NCI-H524 treated with DMSO at 0.1 percent for 48 hours (cell line): ENCODE measurements at places on chromosomes 4 and X.

DNA sequence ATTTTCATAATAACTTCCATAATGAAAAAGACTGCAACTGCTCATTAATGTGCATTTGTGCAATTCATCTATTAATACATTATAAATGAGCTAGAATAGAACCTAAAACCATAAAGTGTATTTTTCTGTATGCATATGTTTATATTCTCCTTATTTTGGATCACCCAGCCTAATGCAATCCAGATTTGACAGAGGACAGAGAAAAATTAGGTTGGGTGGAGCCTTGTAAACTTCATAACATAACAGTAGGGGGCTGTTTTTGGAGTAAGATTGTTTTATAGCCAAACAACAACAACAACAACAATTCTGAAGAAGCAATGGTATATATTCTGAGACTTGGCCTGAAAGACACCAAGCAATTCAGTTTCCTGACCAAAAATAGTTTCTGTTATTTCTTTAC, 615.3 kb upstream of the SLIT2 start:
- no peak for DNase-seq

GRCh38 chr4:109172301-109172700, 130.2 kb downstream of the COL25A1 start:
- DNase-seq: no peak

GRCh38 chr4:78613522-78614321, 62.2 kb downstream of the ANXA3 start:
- DNase-seq: no peak

DNA sequence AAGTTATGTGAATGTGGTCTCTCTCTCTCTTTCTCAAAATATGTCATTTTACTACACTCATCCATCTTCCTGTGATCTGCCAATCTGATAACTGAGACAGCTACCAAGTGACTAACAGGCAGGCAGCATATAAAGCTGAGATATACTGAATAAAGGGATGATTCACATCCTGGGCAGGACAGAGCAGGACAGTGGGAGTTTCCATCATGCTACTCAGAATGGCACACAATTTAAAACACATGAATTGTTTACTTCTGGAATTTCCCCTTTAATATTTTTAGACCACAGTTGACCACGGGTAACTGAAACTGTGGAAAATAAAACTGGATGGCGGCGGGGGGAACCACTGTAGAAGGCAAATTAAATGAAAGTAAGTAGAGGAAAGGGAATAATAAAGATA, 58.6 kb upstream of the DCTD start:
- no peak for DNase-seq

DNA sequence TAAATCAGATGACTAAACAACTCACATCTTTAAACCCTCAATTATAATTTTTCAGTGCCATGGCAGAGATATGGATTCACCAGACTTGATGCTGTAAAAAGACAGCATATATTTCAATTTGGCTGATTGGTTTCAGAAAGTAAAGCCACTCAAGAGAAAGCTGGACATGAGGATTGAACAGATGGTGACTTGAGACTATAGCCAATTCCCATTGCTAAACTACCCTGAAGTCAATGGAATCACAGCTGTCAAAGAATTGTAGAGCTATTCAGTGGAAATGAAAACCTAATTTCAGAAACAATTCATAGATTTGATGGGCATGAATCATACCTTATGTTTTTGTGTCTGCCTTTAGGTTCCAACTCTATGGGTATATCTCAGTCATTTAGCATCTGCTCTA, 510.6 kb upstream of the BOD1L1 start:
- DNase-seq: peak; percentile 63

- DNase-seq: no peak
These were observed 501.6 kb upstream of the SMIM31 start for GRCh38 chr4:164252286-164252685.
